ENCODE measurements at places on chromosomes 3 and 15.

GRCh38 chr3:157807280-157807679 lies 298.9 kb downstream of the SHOX2 start:
- H3K27me3 ChIP-seq = no peaks in the 10 kb centered on the region
- DNase-seq = no peak
- no peak overlapping the region for H3K27ac ChIP-seq
- H3K4me1 ChIP-seq = no peaks in the 10 kb centered on the region

DNA sequence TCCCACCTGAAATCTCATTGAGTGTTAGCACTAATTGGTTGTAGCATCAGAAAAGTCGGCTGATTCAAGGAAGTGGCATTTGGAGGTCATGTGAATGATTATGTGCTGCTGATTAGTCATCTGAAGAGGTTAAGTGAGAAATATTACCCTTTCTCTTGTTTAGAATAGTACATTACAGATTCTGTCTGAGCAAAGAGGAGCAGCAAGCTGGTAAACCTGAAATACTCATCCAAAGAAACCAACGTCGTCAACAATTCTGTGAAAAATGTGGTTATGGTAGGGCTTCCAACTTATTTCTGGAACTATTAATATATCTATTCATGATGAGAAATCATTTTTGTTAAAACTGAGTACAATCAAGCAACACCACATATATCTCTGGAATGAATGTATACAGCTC lies 1024.9 kb downstream of the TUSC7 start:
- no peak overlapping the region for H3K27ac ChIP-seq
- no peaks in the 10 kb centered on the region for H3K27me3 ChIP-seq
- no peak overlapping the region for H3K4me3 ChIP-seq
- DNase-seq = no peak

DNA sequence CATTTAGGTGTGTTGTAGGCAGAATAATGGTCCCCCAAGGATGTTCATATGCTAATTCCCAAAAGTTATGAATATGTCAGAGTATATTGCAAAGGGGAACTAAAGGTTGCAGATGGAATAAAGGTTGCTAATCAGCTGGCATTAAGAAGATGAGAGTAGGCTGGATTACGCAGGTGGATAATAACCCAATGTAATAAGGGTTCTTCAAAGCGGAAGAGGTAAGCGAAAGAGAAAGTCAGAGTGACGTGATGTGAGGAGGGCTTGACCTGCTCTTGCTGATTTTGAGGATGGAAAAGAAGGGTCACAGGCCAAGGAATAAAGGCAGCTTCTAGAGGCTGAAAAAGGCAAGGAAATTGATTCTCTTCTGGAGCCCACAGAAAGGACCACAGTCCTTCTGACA lies 104.0 kb downstream of the STRIT1 start:
- no peaks in the 10 kb centered on the region for H3K27me3 ChIP-seq
- H3K4me3 ChIP-seq = no peak overlapping the region
- H3K4me1 ChIP-seq = no peaks in the 10 kb centered on the region

DNA sequence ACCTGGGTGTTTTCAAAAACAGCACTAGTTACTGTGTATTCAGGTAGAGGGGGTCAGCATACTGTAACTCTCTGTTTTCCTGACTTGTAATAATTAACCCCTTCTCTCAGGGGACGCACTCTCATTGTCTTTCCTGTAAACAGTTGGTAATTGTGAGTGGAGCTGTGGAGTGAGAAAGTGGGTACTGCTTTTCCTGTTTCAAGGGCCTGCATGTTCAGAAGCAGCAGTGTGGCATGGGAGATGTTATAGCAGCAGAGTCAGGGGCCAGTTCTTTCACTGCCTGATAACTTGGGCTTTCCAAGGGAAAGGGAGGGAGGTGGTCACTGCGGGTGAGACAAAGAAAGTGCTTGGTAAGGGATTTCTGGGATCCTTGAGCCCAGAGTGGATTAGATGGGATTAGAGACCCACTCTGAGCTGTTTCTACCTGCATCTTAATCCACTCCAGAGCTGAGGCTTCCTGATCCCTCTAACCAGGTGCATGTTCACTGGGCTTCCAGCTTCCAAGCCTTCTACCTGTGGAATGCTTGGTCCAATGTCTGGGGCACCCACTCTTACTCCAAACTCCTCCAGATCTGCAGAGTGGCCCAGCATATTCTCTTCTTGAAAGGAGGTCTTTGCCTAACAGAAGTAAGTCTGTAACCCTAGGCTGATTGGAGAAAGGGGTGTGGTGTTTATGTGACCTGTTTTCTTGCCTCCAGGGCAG lies 105.2 kb downstream of the RPLP1 start:
- no peaks in the 10 kb centered on the region for H3K36me3 ChIP-seq
- no peak overlapping the region for H3K27ac ChIP-seq
- no peak for DNase-seq
- H3K4me1 ChIP-seq = no peaks in the 10 kb centered on the region
- no peak overlapping the region for H3K4me3 ChIP-seq
- H3K27me3 ChIP-seq = no peaks in the 10 kb centered on the region

DNA sequence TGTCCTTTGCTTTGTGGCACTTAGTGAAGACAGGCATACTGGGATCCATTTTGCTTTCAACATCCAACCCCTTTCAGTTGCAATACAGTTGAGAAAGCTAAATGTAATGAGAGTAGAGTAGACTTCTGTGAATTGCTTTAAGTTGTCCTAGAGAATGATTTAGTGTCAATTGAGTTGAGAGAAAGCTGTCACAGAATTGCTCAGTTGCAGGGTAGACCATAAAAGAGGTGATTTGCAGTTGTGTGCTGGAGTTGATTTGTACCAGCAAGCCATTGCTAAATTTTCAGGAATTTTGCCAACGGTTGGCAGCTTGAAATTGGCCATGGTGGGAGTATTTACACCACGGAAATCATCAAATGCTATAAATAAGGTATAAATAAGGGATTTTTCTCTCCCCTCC lies 2.2 kb downstream of the ABHD5 start:
- no peak overlapping the region for H3K4me3 ChIP-seq
- no peak overlapping the region for H3K27ac ChIP-seq
- H3K27me3 ChIP-seq = no peaks in the 10 kb centered on the region
- H3K36me3 ChIP-seq = no peaks in the 10 kb centered on the region
- DNase-seq = no peak
- peaks cover 20% of the 10 kb centered on the region for H3K4me1 ChIP-seq

GRCh38 chr3:127678315-127678599 lies 5.5 kb downstream of the ABTB1 start:
- no peaks in the 10 kb centered on the region for H3K27me3 ChIP-seq
- no peak overlapping the region for H3K4me3 ChIP-seq
- H3K4me1 ChIP-seq = peaks cover 23% of the 10 kb centered on the region
- no peak for DNase-seq

- H3K36me3 ChIP-seq = no peaks in the 10 kb centered on the region
- no peaks in the 10 kb centered on the region for H3K4me1 ChIP-seq
- H3K27ac ChIP-seq = no peak overlapping the region
These were observed 15.2 kb upstream of the MME start for GRCh38 chr3:155064920-155065319.

GRCh38 chr3:43512754-43513404 lies 108.9 kb downstream of the ANO10 start:
- no peaks in the 10 kb centered on the region for H3K4me1 ChIP-seq
- no peaks in the 10 kb centered on the region for H3K27me3 ChIP-seq
- DNase-seq = no peak
- H3K36me3 ChIP-seq = no peaks in the 10 kb centered on the region
- no peak overlapping the region for H3K27ac ChIP-seq

DNA sequence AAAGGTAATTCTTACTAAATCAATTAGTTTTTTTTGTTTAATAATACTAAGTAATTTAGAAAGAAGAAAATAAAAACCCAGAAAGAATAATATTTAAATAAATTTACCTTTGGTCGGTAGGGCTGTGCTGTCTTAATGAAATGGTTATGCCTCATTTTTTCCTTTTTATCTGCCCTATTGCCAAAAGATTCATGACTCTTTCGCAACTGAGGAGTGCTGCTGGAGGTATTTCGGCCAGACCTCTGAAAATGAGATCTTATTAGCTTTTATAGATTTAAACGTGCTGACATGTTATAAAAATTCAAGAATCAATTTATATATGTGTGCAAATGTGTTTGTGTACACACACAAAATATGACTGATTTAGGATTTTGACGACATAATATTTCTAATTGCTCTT lies 67.1 kb upstream of the USP50 start:
- no peak for DNase-seq
- H3K4me1 ChIP-seq = no peaks in the 10 kb centered on the region
- peaks cover 26% of the 10 kb centered on the region for H3K36me3 ChIP-seq
- H3K27ac ChIP-seq = no peak overlapping the region

- peak; percentile 73 for DNase-seq
- H3K36me3 ChIP-seq = no peaks in the 10 kb centered on the region
- no peak overlapping the region for H3K27ac ChIP-seq
- H3K4me3 ChIP-seq = no peak overlapping the region
- peaks cover 4% of the 10 kb centered on the region for H3K4me1 ChIP-seq
These were observed 25.8 kb upstream of the RPL39L start for GRCh38 chr3:187165144-187165543.

- no peaks in the 10 kb centered on the region for H3K4me1 ChIP-seq
- H3K4me3 ChIP-seq = no peak overlapping the region
- H3K36me3 ChIP-seq = no peaks in the 10 kb centered on the region
- no peak overlapping the region for H3K27ac ChIP-seq
- DNase-seq = no peak
These were observed 421.1 kb downstream of the PLOD2 start for GRCh38 chr3:145739926-145740325.

DNA sequence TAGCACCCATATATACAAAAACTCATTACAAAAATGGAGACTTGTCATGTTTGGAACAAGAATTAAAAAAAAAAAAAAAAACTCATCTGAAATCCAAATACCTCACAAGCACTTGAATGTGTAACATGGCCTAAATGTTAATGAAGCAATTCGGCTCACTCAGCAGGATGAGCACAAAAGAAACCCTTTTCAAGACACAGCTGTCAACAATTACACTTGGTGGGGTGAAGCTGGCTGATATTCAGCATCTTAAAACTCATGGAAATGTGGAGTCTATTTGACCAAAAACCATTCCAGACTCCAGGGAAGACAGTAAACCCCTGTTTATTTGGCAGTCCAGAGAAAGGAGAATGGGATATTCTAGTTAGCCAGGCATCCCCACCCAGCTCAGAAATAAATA lies 205.4 kb upstream of the TSC22D2 start:
- no peak for DNase-seq
- H3K27ac ChIP-seq = no peak overlapping the region
- no peaks in the 10 kb centered on the region for H3K27me3 ChIP-seq
- no peaks in the 10 kb centered on the region for H3K36me3 ChIP-seq

GRCh38 chr3:151415289-151415688 lies 30.7 kb upstream of the P2RY12 start:
- H3K36me3 ChIP-seq = no peaks in the 10 kb centered on the region
- no peak overlapping the region for H3K4me3 ChIP-seq
- H3K27ac ChIP-seq = no peak overlapping the region

- no peaks in the 10 kb centered on the region for H3K27me3 ChIP-seq
- no peaks in the 10 kb centered on the region for H3K36me3 ChIP-seq
- peaks cover 64% of the 10 kb centered on the region for H3K4me1 ChIP-seq
- no peak for DNase-seq
- H3K4me3 ChIP-seq = no peak overlapping the region
- no peak overlapping the region for H3K27ac ChIP-seq
These were observed 161.3 kb upstream of the LPP start for GRCh38 chr3:187992609-187993008.

GRCh38 chr3:56164436-56164835 lies 303.8 kb downstream of the ERC2 start:
- H3K4me1 ChIP-seq = no peaks in the 10 kb centered on the region
- H3K36me3 ChIP-seq = no peaks in the 10 kb centered on the region
- no peak overlapping the region for H3K27ac ChIP-seq
- no peaks in the 10 kb centered on the region for H3K27me3 ChIP-seq
- DNase-seq = no peak
- no peak overlapping the region for H3K4me3 ChIP-seq

GRCh38 chr3:69129531-69129930 lies 7.1 kb upstream of the LMOD3 start:
- no peak overlapping the region for H3K27ac ChIP-seq
- H3K36me3 ChIP-seq = no peaks in the 10 kb centered on the region
- no peaks in the 10 kb centered on the region for H3K27me3 ChIP-seq
- no peak for DNase-seq
- H3K4me3 ChIP-seq = no peak overlapping the region
- H3K4me1 ChIP-seq = no peaks in the 10 kb centered on the region

DNA sequence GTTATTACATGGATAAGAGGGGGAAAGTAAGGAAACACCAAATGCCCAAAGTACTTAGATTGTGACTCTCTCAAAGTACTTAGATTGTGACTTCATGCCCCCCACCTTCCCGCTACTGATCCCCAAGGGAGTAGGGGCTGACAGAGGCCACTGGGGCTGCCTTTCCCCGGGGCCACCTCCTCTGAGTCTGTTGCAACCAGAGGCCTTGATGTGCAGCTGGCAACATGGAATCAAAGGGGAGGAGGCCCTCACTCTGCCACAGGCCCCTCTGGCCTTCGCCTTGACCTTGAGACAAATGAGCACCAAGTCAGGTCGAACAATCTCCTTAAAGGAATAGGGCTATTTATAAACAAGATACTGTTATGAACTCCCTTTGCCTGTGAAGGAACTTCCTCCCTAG lies 62.5 kb downstream of the LRTM1 start:
- H3K27me3 ChIP-seq = no peaks in the 10 kb centered on the region
- H3K27ac ChIP-seq = no peak overlapping the region
- no peaks in the 10 kb centered on the region for H3K36me3 ChIP-seq
- H3K4me1 ChIP-seq = no peaks in the 10 kb centered on the region
- DNase-seq = no peak
- no peak overlapping the region for H3K4me3 ChIP-seq

- H3K4me3 ChIP-seq = no peak overlapping the region
- H3K27me3 ChIP-seq = no peaks in the 10 kb centered on the region
- no peaks in the 10 kb centered on the region for H3K36me3 ChIP-seq
- DNase-seq = no peak
- no peaks in the 10 kb centered on the region for H3K4me1 ChIP-seq
These were observed 25.5 kb upstream of the FGD5 start for GRCh38 chr3:14793126-14793857.

GRCh38 chr3:51684971-51685751 lies 14.1 kb downstream of the TEX264 start:
- no peak overlapping the region for H3K4me3 ChIP-seq
- no peaks in the 10 kb centered on the region for H3K27me3 ChIP-seq
- peaks cover 100% of the 10 kb centered on the region for H3K4me1 ChIP-seq
- no peak for DNase-seq

GRCh38 chr15:56042031-56042430 lies 48.6 kb upstream of the NEDD4 start:
- H3K27ac ChIP-seq = no peak overlapping the region
- no peaks in the 10 kb centered on the region for H3K36me3 ChIP-seq
- DNase-seq = no peak
- H3K4me1 ChIP-seq = peaks cover 43% of the 10 kb centered on the region
- no peaks in the 10 kb centered on the region for H3K27me3 ChIP-seq
